ENCODE measurements at places on chromosomes 2 and 18. TPM values are rescaled to one million over a fixed set of nuclear protein-coding genes. Genes with fewer than 3 reads are reported as not detected.

The LINC00305 gene
- polyA plus RNA-seq: not detected

The REG3A gene
- not detected for polyA plus RNA-seq

The UGT1A10 gene
- not detected for polyA plus RNA-seq

The CHRNA1 gene
- 31.7 TPM for polyA plus RNA-seq

The MC2R gene
- polyA plus RNA-seq: not detected

The MC5R gene
- polyA plus RNA-seq: not detected

The PARD3B gene
- 0.42 TPM for polyA plus RNA-seq

The EMX1 gene
- not detected for polyA plus RNA-seq

The EN1 gene
- polyA plus RNA-seq: 0.89 TPM

The BOK gene
- 12.8 TPM for polyA plus RNA-seq

The BOD1L2 gene
- polyA plus RNA-seq: not detected

The SFT2D3 gene
- polyA plus RNA-seq: 1.5 TPM

The DTNB gene
- polyA plus RNA-seq: 3.5 TPM

DNA sequence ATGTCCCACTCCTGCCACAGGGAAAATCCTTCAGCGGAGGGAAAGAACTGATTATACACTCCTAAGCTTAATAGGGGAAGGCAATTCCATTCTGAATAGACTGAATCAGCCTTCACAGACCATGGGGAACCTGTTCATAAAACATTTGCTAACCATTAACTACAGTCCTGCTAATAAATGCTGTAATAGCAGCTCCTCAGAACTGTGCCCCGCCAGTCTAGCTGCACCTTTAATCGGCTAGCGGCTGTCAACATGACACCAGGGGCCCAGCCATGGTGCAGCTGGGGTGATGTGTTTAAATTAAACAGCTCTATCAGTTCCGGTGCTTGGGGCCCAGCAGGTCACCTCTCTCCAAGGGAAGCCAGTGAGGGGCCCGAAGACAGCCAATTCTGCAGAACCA is 77.8 kb downstream of the GALNT14 start:
- DNase-seq: no peak

GRCh38 chr2:109676346-109676902 is 62.3 kb downstream of the SOWAHC start:
- DNase-seq: no peak

GRCh38 chr2:180360283-180360618 is 353.2 kb upstream of the CWC22 start:
- DNase-seq: no peak

DNA sequence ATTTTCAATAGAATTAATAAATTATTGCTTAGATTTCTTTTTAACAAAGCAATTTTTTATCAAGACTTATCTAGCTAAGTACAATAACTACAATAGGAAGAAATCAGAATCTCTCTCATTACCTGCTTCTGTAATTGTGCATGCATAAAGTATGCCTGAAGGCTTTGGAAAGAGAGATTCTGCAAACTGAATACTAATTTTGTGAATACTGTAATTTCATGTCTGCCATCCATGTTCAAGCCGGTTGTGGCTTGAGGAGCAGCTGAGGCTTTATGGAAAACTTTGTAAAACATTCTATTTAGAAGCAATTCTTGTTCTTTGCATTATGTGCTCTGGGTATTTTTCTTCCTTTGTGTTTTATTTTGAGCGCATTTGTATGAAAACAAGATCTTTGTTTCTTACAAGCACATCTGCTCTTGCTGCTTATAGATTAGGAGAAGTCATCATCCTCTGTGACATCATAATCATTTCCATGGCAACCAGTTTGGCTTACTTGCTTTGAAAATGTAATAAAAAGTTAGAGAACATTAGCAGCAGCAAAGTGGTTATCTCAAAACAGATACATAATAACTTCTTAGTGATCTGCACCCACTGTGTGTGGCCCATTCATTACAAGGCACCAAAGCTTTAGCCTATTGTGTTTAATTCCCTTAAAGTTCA is 16.0 kb upstream of the IKZF2 start:
- DNase-seq: no peak

DNA sequence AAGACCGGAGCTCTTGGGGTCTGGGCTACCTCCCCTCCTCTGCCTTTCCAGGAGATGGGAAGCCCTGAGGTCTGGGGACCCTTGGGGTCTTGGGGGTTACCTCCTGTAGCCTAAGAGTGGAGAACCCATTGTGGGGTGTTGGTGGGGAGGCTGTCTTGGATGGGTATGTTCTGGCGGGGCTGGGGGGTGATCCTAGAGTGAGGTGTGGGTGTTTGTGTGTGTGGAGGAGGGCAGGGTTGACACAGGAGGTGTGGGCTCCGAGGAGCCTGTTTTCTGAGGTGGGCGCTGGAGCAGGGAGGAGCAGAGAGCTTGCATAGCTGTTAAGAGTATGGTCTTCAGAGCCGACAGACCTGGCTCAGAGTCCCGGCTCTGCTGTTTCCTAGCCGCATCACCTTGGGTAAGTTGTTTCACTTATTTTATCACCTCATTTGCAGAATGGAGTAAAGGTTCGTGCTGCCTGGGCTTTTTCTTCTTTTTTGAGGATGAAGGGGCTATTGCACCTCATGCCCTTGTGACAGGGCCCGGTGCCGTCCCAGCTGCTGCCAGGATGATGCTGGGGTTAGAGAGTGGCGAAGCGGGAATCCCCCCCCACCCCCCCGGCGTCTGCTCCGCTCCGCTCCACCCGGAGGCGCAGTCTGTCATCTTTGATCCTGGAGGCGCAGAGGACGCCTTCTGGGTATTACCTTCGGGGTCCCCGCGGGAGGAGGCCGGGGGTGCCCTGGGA is 17.2 kb downstream of the TET3 start:
- no peak for DNase-seq

GRCh38 chr18:62539284-62540165 is 16.7 kb downstream of the ZCCHC2 start:
- DNase-seq: no peak

GRCh38 chr18:54116541-54117257 is 107.8 kb downstream of the MBD2 start:
- DNase-seq: no peak

- DNase-seq: no peak
Observed at GRCh38 chr2:10654069-10654468, 35.7 kb downstream of the NOL10 start.

DNA sequence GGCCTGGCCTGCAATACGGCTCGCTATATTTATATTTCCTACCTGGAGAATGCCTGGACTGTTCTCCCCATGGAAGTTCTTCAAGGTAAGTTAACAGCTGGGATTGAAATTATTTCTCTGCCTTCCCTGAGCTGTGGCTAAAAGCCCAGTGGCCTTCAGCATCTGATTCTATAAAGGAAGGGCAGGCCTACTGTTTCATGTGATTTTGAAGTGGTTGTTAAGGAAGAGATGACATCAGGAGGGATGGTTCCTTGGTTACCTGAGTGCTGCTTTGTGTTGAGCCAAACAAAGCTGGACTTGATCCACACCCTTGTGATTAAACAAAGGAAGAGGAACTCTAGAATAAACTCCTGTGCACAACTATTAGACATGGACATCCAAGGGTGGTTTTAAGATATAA is 61.6 kb downstream of the MFSD6 start:
- no peak for DNase-seq

DNA sequence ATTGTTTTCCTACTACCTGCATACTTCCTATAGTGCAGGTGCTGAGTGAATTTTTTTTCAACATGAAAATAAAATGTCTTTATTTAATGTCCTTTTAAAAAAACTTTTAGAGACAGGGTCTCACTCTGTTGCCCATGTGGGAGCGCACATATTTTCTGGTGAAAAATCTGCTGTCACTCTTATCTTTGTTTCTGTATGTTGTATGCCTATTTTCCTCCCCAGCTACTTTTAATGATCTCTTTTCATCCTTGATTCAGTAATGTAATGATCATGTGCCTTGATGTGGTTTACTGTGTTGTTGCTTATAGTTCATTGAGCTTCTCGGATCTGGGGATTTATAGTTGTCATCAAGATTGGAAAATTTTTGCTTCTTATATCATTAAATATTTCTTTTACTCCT is 117.3 kb downstream of the ARL6IP6 start:
- DNase-seq: no peak

- no peak for DNase-seq
Observed at GRCh38 chr18:68509902-68510301, 205.0 kb downstream of the TMX3 start.

DNA sequence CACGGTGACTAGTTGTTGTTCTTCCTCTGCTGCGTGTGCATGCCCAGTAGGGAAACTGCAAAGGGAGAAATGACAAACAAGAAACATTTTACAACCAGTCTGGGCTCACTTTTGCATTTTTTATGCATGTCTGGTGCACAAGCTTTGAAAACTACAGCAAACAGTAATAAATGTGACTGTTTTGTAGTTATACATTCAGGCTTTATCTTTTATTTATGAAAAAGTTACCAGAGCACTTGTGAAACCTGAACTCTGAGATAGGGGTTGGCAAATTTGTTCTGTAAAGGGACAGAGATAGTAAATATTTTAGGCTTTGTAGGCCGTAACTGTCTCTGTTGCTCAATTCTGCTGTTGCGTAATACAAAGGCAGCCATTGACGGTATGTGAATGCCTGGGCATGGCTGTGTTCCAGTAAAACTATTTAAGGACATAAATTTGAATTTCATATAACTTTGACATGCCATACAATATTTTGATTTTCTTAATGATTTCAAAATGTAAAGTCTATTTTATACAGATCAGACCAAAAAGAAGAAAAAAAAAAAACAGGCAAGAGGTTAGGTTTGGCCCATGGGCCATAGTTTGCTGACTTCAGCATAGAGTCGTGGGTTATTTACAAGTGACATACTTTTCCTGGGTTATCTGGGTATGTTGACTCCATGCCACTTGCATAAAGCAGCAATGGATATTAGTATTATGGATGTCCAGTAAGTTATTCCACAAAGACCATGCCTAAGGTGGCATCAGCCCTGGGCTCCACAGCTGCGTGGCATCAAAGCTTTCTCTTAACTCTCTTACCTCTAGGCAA is 53.6 kb upstream of the EML6 start:
- no peak for DNase-seq

GRCh38 chr18:77321823-77322805 is 72.5 kb downstream of the GALR1 start:
- DNase-seq: no peak

DNA sequence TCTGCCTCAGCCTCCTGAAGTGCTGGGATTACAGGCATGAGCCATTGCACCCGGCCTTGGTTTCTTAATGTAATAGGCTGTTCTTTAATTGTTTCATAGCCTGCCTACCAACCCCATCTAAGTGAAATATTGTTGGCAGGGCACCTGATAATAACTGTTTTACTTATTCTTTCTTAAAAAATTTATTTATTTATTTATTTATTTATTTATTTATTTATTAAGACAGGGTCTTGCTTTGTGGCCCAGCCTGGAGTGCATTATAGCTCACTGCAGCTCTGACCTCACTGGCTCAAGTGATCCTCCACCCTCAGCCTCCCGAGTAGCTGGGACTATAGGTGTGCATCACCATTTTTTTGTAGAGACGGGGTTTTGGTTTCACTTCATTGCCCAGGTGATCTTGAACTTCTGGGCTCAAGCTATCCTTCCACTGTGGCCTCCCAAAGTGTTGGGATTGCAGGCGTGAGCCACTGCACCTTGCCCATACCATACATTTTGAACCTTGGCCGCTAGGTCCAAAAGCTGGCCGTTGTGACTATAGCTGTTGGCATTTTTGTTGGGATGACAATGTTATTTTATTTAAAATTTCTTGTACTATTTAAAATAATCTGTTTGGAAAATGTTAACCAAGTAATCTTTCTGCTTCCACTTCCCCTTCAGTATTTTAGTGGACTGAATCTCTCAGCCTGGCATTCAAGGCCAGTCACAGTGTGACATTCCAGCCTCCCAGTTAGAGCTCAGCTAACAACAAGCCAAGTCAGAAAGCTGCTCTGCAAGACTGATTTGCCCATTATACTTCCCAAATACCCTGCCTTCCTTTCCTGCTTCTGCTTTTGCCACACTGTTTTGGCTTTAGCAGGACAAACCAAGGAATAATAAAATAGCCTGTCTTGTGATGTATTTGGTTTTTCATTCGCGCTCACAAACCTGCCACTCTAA is 52.4 kb downstream of the BABAM2 start:
- no peak for DNase-seq

DNA sequence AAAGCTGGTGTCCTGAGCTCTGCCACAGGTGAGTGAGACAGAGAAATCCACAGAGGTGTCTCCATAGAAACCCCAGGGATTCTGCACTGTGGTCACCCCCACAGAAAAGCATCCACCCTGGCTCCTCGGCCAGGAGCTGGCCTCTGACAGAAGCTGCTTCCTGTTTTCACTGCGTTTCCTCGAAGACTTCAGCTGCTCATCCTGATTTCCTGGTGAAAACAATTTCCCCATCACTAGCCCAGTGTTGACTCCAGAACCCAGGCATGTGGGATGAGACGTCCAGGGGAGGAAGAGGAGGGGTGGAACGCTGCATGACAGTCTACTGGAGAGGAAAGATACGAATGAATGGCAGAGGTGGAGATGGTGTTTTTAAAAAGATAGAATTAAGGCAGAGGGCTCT is 60.3 kb upstream of the GPR45 start:
- DNase-seq: no peak

GRCh38 chr2:32425719-32426141 is 68.9 kb downstream of the BIRC6 start:
- no peak for DNase-seq

DNA sequence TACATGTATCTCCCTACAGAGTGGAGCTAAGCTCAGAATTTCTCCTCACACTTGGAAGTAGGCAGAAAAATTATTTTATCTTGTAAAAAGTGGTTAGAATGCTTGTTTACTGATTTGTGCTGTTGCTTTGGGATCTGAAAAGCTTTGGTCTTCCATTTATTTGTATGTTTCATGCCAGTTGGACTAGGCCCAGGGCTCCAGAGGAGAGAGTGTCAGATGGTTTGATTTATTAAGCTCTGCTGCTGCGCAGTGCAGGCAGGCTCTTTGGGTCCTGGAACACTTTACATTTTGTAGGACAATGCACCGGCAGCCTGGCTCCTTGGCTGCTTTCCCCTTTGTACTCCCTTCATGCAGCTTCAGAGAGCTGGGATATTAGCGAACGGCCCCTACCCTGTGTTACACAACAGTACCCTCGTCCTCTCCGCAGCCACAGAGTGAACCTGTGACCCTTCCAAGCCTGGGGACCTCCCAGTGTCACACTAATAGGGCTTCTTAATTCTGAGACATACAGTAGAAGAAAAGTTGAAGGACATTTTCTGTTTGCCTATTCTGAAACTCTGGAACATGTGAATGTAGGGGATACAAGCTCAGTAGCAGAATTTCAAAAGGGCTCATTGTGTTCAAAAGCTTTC is 56.7 kb upstream of the EML6 start:
- no peak for DNase-seq

DNA sequence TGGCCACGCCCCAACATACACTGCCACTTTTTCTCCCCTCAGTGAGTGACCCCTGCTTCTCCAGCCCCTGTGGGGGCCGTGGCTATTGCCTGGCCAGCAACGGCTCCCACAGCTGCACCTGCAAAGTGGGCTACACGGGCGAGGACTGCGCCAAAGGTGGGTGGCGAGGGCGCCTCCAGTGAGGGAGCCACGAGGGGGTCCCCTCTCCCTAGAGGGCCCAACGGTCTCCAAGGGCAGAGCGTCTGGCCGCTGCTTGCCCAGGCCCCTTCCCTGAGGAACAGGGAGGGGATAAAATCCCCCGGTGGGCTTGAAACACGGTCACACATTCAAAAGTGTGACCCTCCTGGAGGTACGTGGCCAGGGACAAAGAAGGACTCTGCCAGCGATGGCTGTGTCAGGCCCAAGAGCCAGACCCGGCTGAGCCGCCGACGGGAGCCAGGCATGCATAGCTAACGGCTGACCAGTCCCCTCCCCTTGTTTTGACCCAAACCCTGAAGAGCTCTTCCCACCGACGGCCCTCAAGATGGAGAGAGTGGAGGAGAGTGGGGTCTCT is 37.2 kb downstream of the MTERF4 start:
- DNase-seq: no peak

GRCh38 chr2:85132834-85133637 is at the start of gene TCF7L1:
Gene TCF7L1, plus strand, starts transcription at chr2:85133392. Its CDS starts 293 bp downstream, at chr2:85133685.
- peak; percentile 87 for DNase-seq

- DNase-seq: no peak
Observed at GRCh38 chr2:97997784-97998392, 2.1 kb upstream of the TMEM131 start.

Measured in psoas muscle (tissue), 8 donors.